ENCODE measurements at places on chromosomes 4 and X. TPM values are rescaled to one million over a fixed set of nuclear protein-coding genes. Genes with fewer than 3 reads are reported as not detected.

DNA sequence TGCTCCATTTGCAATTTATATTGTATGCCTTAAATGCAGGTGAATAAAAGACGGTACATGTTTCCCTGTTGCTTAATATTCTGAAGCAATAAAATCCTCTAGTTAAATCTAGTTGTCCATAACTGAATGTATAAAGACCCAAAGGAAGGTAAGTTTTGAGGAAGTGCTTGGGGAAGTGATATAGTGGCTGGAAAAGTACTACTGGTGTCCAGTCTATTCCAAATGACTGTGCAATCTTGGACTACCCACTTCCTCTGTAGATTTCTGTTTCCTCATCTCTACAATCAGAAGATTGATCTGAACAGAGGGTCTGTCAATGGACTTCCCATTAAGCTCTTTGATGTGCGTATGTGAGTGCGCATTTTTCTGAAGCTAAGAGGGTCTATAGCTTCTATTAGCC, 17.0 kb downstream of the SNCA start:
- no peak for DNase-seq

DNA sequence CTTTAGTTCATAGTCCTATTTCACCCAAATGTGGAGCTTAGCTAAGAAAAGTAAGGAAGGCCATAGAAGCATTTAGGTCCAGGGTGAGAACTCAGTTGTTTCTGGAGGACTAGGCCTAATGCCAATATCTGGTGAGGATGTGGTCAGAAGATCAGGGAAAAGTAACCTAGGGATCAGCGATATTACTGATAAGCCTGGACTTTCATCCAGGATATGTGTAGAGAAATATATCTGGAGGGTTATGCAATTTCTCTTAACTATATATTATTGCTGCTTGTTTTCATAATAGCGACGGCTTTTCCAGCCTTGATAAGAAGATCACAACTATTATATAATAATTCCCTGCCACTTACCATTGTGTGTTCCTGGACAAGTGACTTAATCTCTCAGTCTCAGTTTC, 81.1 kb downstream of the FRAS1 start:
- no peak for DNase-seq

DNA sequence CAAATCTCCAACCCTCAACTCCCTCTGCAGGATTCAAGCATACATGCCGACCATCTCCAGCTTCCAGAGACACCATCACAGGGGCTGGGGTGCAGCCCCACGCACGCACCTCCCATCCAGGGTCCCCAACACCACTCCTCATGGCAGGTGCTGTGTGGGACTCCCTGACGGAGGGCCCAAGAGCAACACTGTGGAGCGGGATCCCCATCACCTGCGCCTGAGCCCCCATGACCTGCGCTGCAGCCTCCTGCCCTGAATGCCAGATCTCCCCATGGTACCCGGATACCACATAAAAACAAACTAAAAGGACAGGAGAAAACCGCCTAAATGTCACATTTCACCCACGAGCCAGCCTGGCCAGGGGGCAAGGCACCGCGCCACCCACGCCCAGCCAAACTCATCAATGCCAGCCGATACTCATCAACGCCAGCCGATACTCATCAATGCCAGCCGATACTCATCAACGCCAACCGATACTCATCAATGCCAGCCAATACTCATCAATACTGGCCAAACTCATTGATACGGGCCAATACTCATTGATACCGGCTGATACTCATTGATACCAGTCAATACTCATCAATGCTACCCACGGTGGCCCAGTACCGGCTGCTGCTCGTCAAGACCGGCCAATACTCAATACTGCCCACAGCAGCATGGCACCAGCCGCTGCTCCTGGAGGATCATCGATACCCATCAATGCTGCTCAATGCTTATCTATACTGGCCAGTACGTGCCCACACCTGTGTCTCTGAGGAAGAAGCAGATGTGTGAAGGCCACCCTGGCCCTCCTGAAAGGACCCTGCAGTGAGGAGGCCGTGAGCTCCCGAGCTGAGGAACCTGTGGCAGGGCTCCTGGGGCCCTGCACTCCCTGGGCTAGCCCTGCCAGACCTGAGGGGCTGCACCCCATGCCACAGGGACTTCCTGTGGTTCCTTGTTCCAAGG, 6.2 kb downstream of the CTBP1 start:
- no peak for DNase-seq

DNA sequence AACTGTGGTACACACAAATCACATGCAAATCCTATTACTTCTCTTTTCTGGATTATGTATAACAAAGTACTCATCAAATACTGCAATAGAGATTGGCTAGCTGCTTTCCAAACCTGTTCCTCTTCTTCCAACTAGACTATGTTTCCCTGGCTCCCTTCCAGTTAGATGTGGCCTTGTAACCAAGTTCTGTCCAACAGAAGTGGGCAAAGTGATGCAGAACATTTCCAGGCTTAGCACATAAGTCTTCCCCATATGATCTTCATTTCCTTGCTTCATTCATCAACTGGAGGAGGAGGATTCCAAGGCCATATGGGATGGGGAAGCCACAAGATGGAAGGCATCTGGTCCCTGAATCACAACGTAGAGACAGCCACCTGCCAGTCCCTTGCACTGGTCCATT, 8.0 kb downstream of the SLC9A7 start:
- DNase-seq: no peak

DMRTC1 gene
- 0.05 TPM for polyA plus RNA-seq

DNA sequence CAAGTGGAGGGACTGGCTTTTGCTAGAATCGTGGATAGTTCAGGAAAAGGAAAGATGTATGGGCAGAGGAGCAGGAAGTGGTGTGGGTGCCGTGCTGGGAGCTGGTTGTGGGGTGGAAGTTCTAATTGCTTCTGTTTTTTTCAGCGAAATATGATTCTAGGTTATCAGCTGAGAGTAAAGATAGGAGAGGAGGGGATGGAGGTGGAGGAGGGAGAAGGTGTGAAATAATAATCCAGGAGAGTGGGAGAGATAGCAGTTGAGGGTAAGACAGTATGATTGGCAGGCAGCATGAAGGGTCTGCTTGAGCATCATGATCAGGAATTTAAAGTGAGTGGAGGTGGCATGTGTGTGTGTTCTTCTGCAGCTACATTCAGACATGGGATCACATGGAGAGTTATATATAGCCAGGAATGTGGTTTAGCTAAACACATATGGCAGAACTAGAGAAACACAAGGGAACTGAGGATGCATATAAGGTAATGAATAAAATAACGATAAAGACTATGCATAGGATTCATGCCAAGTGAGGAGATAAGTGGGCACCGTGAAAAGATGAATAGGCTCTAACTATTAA, 133.7 kb downstream of the ANK2 start:
- DNase-seq: no peak
